ENCODE measurements at places on chromosomes 7 and 10. TPM values are rescaled to one million over a fixed set of nuclear protein-coding genes. Genes with fewer than 3 reads are reported as not detected.

DNA sequence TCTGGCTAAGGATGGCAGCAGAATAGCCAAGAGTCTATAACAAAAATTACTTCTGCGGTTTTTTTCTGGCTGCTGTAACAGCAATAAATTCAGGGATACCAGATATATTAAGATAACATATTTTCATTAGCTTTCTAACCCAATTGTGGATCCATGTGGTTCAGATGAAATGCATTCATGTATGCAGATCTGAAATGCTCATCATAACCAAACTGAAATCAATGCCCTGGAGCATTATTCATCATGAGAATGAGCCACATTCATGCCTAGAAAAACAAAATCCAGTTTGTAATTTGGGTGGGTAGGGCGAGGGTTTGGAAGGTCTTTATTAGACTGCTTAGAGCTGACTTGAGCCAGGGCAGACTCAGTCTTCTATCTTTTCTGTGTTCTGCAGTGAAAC is 69.8 kb upstream of the SEMA3A start:
- DNase-seq: no peak

DNA sequence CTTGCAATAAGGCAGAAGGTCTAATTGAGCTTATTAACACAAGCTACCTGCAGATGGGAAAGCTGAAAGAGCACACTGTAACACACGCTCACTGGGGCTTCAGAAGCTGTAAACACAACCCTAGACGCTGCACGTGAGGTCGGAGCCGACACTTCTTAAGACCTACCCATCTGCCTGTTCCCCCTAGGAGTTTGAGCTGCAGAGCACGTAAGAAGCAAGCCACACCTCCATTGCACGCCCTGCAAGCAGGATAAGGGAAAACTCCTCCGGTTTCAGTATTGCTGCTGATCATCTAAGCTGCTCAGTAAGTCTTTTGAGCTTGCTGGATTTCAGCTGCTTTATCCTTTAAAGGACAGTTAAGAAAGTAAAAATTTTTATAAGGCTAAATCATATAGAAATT is 244.0 kb upstream of the ZWINT start:
- no peak for DNase-seq

DNA sequence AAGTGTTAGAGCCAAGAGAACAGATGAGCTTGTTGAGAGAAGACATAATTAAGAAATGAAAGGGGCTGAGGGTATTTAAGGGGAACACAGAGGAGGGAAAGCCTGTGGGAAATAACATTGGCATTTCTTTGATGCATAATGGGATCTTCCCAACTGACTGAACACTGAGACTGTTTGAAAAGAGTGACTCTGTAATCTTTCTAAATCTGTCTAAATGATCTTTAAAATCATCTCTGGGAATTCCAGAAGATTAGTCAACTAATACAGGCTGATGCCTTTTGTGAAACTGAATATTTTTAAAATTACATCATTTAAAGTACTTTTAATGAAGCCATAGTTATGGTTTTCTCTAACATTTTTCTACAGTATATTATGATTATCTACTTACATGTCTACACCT is 17.4 kb upstream of the SLC35G1 start:
- DNase-seq: no peak

DNA sequence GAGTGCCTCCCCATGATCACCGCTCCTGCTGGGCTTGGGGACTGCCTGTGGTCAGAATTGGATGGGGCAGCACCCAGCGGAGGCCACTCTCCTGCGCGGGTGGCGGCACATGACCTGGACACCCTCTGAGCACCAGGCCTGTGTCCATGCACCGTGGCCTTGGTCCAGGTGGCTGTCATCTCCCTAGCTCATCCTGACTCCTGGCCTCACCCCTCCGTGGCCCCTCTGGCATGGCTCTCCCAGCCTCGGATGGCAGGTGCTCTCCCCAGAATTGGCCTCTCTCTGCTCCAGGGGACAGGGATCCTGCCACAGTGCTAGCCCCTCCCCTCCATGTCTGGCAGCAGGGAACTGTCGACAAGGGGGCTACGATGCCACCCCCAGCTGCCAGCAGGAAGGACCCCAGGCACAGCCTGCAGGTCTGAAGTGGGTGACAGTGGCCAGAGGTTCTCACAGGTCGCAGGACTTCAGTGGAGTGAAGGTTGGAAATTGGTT is 37.2 kb upstream of the BTBD16 start:
- DNase-seq: no peak

DNA sequence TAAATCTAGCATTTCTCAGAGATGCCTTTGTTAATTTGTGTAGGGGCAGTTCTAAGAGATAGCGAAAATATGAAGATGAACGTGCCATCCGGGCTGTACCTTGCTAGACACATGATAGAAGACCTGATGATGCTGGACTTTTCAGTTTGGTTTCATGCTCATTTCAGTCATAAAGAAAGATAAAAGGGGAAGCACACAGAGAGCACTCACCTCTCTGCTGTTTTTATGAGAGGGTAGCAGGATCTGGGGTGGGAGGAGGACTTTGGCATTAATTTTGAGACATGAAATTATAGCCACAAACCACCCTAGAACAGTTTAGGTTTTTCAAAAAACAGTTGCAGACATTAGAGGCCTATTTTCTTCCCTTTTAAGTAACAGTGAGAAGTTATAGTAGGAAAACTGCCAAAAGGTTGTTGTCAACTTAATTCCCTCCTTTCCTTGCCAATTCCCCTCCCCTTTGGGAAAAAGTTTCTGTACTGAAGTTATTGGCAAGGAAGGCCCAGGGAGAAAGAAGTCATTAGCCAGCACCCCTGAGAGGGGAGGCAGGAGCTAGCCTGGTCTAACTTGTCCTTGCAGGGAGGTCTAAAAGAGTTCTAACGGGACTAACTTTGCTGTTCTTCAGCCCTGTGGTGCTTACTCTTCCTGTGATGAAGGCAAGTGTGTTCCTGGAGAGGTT is 2.6 kb downstream of the ST7 start:
- no peak for DNase-seq

- DNase-seq: no peak
These were observed 48.0 kb downstream of the CREB3L2 start for GRCh38 chr7:137953665-137954470.

GRCh38 chr10:120841522-120842189 is 9.5 kb upstream of the WDR11 start:
- no peak for DNase-seq

DNA sequence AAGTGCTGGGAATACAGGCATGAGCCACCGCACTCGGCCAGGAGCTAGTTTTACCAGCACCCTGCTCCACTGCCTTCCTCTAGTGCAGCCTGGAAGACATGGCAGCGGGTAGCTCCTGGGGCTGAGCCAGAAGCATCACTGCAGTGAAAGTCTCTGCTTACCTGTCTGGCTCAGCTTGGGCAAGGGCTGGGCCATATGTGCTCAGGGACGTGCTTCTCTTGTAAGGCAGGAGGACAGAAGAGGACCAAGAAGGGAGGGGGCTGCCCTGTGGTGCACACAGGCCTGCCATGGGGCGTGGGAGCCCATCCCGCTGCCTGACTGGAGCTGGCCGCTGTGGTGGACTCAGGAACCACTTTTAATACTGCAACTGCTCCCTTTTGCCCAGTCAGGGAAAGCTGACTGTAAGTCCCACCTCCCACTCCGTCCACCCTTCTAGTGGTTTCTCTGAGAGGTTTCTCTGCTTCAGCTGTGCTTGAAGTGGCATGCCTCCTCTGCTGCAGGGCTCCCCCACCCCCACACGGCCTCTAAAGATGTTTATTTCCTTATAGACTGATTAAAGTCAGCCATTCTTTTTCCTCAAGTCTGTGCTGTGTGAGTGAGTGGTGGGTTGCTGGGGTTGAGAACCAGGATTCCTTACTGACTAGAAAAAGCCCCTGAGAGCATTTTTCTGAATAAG is 25.3 kb upstream of the C10orf95 start:
- no peak for DNase-seq

- no peak for DNase-seq
These were observed 19.8 kb downstream of the ERCC6 start for GRCh38 chr10:49518982-49519578.

GRCh38 chr10:47048526-47048905 is 137.3 kb downstream of the PTPN20 start:
- peak; percentile 40 for DNase-seq

DNA sequence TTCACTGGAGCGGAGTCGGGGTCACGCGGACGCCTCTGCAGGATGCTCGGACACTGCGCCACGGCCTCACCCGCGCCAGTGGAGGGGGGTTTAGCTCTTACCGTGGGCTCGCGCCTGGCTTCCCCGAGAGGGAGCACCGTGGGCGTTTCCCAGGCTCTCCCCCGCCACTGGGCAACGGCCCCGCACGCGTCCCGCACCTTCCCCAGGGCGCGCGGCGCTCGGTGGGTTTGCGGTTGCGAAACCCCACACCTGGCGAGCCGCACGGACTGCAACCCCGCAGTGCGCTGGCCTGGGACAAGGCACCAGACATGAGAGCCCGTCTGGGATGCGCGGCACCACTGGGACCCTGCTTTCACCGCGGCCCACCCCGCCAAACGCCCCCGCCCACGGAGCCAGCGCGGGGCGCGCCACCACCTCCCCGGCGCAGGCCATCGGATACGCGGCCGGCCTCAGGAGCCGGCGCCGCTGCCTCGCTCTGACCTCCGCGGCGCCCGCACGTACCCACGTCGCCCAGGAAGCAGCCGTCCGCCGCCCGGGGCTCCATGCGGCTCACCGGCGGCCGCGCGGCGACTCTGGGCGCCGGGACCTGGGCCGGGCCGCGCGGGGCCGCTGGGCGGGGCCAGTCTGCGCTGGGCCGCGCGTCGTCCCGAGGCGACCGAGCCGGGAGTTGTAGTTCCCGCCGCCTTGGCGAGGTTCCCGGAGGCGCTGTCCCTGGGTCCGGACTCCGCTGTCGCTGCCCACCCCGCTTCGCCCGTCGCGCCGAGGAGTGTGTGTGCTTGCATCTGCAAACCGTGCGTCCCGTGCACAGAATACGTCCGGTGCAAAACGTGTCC is at the start of gene ASB13:
TSS of gene ASB13 (minus strand) at position 588 of the 833 bp plus-strand sequence. CDS start at position 544, 44 bp downstream.
- DNase-seq: peak; percentile 69

DNA sequence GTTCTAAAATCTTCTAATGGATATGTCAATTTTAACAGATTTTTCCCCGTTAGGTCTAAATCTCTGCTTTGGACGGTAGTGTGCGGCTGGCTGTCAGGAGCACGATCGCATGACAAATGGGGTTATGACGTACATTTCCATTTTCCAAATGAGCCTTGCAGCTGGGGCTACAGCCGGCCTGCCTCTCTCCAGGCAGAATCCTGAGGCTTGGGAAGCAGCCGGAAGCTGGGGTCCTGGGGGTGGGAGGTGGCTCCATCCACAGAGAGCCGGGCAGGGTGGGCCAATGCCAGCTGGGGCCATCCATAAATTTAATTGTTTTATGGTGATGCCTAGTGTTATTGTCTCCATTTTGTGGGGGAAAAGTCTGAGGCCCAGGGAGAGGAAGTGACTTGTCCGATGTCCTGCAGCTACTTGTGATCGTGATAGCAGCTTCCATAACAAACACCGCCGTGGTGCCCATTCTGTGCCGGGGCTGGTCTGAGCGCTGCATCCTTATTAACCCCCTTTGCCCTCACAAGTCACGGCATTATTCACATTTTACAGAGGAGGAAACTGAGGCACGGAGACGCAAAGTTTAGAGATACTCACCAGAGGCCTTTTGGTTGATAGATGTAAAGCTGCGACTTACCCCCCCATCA is 53.0 kb upstream of the EBF3 start:
- DNase-seq: no peak

GRCh38 chr10:132405463-132405991 is 8.5 kb downstream of the PWWP2B start:
- no peak for DNase-seq

DNA sequence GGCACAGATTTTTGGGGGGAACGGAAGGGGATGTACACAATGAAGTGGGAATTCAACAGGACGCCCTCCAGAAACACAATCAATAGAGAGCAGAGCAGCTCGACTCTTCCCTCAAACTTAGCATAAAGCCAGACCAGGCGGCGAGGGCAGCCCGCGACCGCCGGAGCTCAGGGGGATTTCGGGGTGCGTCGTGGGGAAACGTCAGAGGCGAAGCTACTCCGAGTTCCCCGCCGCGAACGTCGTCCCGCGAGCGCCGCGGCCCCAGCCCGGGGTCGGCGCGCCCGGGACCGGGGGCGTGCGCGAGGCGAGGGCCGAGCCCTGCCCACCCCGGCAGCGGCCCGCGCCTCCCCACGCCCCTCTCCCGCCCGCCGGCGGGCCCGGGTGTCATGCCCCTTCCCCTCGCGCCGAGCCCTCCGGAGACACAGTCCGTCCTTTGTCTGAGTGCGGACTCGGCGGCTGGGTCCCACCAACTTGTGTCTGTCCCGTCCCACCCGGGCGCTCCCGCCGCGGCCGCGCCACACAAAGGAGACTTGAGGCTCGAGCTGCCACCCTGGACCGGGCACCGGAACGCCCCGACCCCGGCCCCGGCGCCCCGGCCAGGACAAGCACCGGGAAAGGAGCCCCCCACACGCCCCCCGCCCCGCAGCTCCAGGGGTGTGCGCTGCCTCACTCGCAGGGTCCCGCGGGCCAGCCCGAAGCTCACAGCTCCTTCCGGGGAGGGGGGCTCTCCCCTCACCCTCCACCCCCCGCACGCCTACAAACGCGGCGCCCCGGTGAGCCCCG is 634 bp downstream of the EZH2 start:
- peak; percentile 50 for DNase-seq

DNA sequence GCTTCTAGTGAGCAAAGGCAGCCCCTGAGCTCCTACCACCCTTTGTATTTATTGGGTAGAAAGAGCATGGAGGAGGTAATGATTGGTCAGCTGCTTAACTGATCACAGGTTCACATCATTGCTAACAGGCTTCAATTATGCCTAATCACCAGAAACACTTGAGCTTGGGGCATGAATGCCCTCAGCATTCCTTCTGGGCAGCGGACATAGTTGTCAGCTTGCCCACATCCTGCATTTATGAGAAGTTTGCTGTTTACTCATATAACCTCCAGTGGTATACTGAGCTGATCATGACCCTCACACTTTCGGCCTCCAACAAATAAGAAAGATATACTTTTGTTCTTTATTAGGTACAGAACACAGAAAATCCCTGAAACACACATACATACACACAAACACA is 140.3 kb upstream of the ODAD2 start:
- no peak for DNase-seq

DNA sequence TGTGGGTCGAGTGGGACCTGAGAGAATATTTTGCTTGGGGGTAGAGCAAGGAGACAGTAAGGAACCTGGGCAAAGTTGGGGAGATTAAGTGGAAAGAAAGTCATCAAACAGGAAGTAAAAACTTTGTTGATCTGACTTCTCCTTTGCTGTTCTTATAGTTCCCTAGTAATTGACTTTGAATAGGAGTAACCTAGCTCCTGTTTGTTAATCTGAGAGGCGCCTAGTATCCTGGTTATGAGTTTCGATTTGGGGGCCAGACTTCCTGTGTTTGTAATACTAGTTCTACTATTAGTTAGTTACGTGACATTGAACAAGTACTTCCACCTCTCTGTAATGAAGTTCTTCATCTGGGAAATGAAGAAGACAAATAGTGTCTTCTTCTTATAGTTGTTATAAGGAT is 99.1 kb downstream of the ZNF365 start:
- DNase-seq: no peak

GRCh38 chr7:29158795-29159423 is 12.6 kb upstream of the CPVL start:
- no peak for DNase-seq

SVIL gene
- total RNA-seq: 209 TPM

SLC13A1 gene
- total RNA-seq: not detected

GRM8 gene
- total RNA-seq: 3.3 TPM

ACBD5 gene
- total RNA-seq: 24.8 TPM

LRMDA gene
- 23.1 TPM for total RNA-seq

PDZD7 gene
- total RNA-seq: 0.18 TPM

HTR7 gene
- total RNA-seq: 0.65 TPM
